A549 treated with dexamethasone at 1 μM for 4 hours (cell line): ENCODE measurements at places on chromosomes 2 and 18. TPM values are rescaled to one million over a fixed set of nuclear protein-coding genes. Genes with fewer than 3 reads are reported as not detected.

POTEI gene
- 0.01 TPM in 1 of 5 replicates, not detected in the others for total RNA-seq

CHAC2 gene
- total RNA-seq = 10.9 to 14.9 TPM (median 11.9 TPM) in 5 replicates

BCL2 gene
- 0.51 to 0.68 TPM (median 0.64 TPM) in 5 replicates for total RNA-seq

HYCC2 gene
- total RNA-seq = 3.0 to 7.4 TPM (median 5.4 TPM) in 5 replicates

ABCG8 gene
- 0.04 TPM in 1 of 5 replicates, not detected in the others for total RNA-seq

UNC80 gene
- total RNA-seq = 0.02 TPM in 1 of 5 replicates, not detected in the others

ITGA4 gene
- 1.4 to 2.7 TPM (median 2.3 TPM) in 5 replicates for total RNA-seq

MARCHF4 gene
- total RNA-seq = 20.0 to 28.3 TPM (median 23.3 TPM) in 5 replicates

CCNYL1 gene
- total RNA-seq = 19.1 to 21.5 TPM (median 20.3 TPM) in 5 replicates

CIB4 gene
- total RNA-seq = 0.20 to 0.42 TPM in 2 of 5 replicates, not detected in the others

SMPD4 gene
- total RNA-seq = 61.8 to 83.6 TPM (median 81.2 TPM) in 5 replicates

ABCG5 gene
- total RNA-seq = 0.03 TPM in 1 of 5 replicates, not detected in the others

SLC11A1 gene
- total RNA-seq = 0.11 to 0.20 TPM (median 0.16 TPM) in 5 replicates

HOXD4 gene
- total RNA-seq = 0.10 to 0.46 TPM (median 0.38 TPM) in 5 replicates

RIT2 gene
- not detected in 5 replicates for total RNA-seq

KIAA2012 gene
- total RNA-seq = not detected in 5 replicates

DSC2 gene
- 0.64 to 1.1 TPM (median 1.0 TPM) in 5 replicates for total RNA-seq

DSC3 gene
- 1.4 to 2.0 TPM (median 1.7 TPM) in 5 replicates for total RNA-seq

PPP4R1 gene
- 36.2 to 47.7 TPM (median 41.8 TPM) in 5 replicates for total RNA-seq

TBR1 gene
- total RNA-seq = 0.01 to 0.09 TPM (median 0.04 TPM) in 4 of 5 replicates, not detected in the other

CNRIP1 gene
- 1.4 to 2.3 TPM (median 1.7 TPM) in 5 replicates for total RNA-seq

DQX1 gene
- 0.07 to 0.15 TPM (median 0.08 TPM) in 3 of 5 replicates, not detected in the others for total RNA-seq

CYP27A1 gene
- 0.15 to 0.18 TPM (median 0.18 TPM) in 5 replicates for total RNA-seq

RAB6D gene
- 0.02 to 0.06 TPM (median 0.04 TPM) in 4 of 5 replicates, not detected in the other for total RNA-seq

PRSS56 gene
- 0.08 to 0.16 TPM (median 0.12 TPM) in 4 of 5 replicates, not detected in the other for total RNA-seq

SLC9A4 gene
- total RNA-seq = not detected in 5 replicates

TM4SF20 gene
- 5.8 to 8.7 TPM (median 8.0 TPM) in 5 replicates for total RNA-seq

PXDN gene
- 12.3 to 21.6 TPM (median 20.2 TPM) in 5 replicates for total RNA-seq

OSBPL6 gene
- 5.5 to 7.5 TPM (median 6.8 TPM) in 5 replicates for total RNA-seq

STK11IP gene
- total RNA-seq = 9.9 to 18.3 TPM (median 16.3 TPM) in 5 replicates

PRKAG3 gene
- total RNA-seq = 0.04 TPM in 1 of 5 replicates, not detected in the others

SAG gene
- total RNA-seq = 0.24 TPM in 1 of 5 replicates, not detected in the others

MC5R gene
- not detected in 5 replicates for total RNA-seq

LDLRAD4 gene
- total RNA-seq = 1.3 to 2.6 TPM (median 2.1 TPM) in 5 replicates

LRATD1 gene
- 0.06 to 0.11 TPM (median 0.09 TPM) in 5 replicates for total RNA-seq
